Left cardiac atrium (tissue), 4 donors: ENCODE measurements at places on chromosomes 5 and 9.
A peak's percentile ranks its signal among the peaks of the same experiment; 100 is the strongest.

- DNase-seq, result no peak
Measured at GRCh38 chr9:112516769-112517168, 30.1 kb downstream of the KIAA1958 start.

DNA sequence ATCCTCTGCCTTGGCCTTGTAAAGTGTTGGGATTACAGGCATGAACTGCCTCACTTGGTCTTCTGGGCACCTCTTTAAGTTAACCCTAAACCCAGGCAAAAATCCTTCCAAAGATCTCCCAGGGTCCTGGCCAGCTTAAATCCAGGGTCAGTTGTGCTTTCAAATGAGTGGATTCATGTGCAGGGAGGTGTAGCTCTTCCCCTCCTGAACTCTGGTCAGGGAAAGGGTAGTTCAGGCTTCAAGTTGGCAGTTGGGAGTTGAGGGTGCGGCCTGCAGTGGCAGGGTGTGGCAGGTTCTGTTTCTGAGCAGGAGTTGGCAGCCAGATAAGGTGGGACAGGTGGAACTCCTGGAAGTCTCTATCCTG, 3.6 kb downstream of the HNRNPAB start:
- DNase-seq, result no peak

GRCh38 chr9:86757382-86757720, 190.0 kb downstream of the GAS1 start:
- DNase-seq, result no peak

- DNase-seq, result no peak
Measured at GRCh38 chr5:149172709-149173505, 31.6 kb downstream of the ABLIM3 start.

GRCh38 chr9:106958955-106959657, 96.1 kb downstream of the ZNF462 start:
- no peak for DNase-seq

DNA sequence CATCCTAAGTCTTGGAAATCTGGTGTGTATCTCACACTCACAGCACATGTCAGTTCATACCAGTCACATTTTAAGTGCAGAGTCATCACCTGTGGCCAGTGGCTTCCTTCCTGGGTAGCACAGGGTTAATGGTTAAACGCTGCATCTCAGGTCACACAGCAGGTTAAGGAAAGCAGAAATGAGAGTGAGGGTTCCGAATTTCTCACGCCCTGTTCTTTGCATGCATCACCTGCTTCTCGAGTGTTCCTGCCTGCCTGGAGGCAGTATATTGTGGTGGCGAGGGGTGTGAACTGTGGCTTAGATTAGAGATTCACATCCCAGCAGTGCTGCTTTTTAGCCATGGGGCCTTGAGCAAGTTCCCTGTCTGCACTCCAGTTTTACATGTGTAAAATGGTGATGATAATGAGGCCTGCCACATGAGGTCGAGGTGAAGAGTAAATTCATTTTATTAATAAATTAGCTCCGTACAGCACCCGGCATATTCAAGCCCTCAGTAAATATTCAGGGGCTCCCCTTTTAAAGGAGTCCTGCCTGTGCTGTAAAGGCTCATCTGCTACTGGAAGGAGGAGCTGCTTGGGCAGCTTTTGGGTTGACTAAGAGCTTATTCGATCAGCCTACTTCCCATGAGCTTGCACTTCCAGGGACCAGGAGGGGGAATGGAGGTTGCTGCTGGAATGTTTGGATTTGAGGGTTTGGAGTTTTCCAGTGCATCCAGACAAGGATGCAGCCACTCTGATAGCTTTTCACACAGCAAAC, 61.1 kb upstream of the SAP30L start:
- DNase-seq, result no peak

DNA sequence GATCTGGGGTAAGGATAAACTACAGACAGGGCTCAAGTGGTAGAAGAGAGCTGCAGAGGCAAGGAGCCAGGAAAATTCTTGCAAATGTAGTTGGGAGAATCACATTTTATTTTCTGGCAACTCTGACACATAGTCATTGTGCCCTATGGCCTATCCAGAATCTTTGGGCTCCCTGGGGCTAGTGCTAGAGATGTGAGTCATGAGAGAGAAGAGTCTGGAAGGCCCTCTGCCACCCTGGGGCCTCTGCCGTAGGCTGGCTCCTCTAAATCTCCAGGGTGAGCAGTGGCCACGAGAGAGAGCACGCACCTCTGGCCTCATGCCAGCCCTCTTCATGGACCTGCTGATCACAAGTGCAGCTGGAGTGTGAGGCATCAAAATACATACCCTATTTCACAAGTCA, 74.3 kb upstream of the SSBP2 start:
- DNase-seq, result peak; percentile 71

DNA sequence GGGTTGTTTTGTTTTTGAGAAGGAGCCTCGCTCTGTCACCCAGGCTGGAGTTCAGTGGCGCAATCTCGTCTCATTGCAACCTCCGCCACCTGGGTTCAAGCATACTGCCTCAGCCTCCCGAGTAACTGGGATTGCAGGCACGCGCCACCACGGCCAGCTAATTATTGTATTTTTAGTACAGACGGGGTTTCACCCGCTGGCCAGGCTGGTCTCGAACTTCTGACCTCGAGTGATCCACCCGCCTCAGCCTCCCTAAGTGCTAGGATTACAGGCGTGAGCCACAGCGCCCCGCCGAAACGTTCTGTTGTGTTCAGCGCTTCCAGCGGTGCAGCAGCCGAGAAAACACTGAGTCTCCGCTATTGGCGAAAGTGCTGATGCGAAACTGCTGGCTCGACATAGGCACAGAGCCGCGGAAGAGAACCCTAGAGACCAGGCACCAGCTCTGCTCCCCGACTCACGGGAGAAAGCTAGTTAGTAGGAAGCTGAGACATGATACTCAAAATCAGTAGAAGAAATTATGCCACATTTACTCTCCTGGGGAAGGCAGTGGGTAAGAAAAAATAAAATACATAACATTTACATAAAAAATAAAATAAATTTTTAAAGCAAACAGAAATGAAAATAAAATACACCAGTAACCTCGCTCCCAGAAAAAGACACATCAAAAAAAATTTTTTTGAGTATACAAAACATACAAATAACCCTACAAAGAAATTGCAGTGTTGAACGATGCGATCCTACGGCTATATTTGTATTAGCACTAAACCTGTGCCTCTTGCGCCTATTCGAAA, 31.6 kb downstream of the ANXA2R start:
- peak; percentile 90 for DNase-seq

GRCh38 chr5:14147210-14147609, 4.1 kb downstream of the TRIO start:
- DNase-seq, result no peak

- DNase-seq, result no peak
Measured at GRCh38 chr5:157801-158200, 33.5 kb upstream of the LRRC14B start.

DNA sequence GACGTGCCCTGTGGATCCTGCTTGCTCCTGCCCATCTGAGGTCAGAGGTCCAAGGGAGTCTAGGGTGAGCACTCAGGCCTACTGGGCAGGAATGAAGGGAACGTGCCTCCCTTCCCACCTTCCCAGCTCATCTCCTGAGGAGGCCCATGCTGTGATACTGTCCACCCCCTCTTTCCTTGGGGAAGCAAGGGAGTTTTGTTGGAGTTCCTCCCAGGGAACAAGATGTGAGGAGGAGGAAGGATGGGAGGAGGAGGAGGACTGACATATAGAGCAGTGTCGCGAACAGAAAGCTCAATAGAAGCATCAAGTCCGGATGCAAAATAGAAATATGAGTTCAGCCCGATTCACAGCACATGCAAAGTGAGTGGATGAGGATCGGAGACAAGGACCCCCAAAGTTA, 41.0 kb downstream of the SLC6A7 start:
- DNase-seq, result no peak

GRCh38 chr9:132562306-132562573, 20.2 kb upstream of the BARHL1 start:
- DNase-seq, result no peak

- DNase-seq, result no peak
Measured at GRCh38 chr9:27377811-27378456, 81.0 kb upstream of the EQTN start.

- peak; percentile 76 for DNase-seq
Measured at GRCh38 chr9:35790385-35791296, 750 bp upstream of the NPR2 start.

DNA sequence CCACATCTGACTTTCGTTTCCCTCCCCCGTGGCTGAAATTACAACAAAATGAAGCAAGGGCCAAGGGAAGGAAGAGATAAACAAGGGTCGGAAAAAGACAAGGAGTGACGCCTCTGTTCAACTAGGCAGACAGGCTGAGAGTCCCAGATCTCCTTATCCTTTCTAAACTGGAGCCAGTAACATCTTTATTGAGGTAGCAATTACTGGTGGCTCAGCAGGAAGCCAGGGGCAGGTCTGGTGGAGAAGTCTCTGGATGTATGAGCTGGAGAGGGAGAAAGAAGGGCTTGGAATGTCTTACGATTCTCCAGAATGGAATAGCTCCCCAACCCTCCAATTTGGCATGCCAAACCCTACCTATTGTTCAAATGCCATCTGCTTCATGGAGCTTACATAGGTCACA, 190.8 kb upstream of the BRINP1 start:
- DNase-seq, result no peak

DNA sequence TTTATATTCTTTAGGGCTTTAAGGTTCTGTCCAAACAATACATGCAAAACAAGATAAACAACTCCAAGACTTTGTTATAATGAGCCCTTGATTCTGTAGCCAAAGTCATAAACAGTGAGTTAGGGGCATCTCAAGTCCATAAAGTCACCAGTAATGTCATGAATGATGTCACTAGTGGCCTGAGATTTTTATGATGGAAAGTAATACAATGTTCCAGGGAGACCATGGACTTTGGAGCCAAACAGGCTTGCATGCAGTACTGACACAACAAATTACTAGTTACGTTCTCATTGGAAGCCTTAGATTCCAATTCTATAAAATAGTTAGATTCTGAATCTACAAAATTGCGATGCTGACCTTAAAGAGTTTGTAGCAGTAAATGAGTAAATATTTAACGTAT, 280.0 kb downstream of the HINT1 start:
- no peak for DNase-seq

DNA sequence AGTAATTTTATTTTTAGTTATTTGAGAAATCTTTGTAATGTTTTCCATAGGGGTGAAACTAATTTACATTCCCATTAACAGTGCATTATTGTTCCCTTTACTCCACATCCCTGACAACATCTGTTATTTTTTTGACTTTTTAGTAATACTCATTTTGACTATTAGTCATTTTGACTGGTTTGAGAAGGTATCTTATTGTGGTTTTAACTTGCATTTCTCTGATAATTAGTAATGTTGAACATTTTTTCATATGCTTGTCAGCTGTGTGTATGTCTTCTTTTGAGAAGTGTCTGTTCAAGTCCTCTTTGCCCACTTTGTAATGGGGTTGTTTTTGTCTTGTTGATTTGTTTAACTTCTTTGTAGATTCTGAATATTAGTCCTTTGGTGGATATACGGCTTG, 27.5 kb downstream of the CCDC152 start:
- no peak for DNase-seq

DNA sequence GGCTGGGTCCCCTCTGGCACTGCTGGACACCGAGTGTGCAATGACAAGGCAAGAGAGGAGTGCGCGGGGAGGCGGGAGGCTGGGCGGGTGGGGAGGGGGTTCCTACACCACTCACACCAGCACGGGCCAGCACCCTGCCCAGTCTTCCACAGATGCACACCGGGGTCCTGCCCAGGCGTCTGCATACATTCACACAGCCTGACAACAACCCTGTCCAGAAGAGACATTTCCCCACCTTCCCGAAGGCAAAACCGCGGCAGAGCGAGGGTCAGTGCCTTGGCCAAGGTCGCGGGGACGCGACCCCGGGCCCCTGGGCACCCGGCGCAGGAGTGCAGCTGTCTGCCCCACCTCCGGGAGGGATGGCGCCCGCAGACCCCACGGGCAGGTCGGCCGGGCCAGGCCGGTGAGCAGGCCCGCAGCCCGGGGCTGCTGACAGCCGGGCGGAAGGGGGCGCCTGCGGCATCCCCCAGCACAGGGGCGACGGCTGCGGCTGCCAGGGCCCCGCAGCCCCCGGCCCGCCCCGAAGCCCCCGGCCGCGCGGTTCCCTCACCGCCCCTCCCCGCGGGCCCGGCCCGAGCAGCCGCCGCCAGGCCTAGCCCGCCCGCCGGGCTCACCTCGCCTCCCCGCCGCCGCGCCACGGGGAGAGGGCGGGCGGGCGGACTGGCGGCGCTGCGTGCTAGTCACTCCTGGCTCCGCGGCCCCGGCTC, 496 bp downstream of the MAPK9 start:
- DNase-seq, result no peak

DNA sequence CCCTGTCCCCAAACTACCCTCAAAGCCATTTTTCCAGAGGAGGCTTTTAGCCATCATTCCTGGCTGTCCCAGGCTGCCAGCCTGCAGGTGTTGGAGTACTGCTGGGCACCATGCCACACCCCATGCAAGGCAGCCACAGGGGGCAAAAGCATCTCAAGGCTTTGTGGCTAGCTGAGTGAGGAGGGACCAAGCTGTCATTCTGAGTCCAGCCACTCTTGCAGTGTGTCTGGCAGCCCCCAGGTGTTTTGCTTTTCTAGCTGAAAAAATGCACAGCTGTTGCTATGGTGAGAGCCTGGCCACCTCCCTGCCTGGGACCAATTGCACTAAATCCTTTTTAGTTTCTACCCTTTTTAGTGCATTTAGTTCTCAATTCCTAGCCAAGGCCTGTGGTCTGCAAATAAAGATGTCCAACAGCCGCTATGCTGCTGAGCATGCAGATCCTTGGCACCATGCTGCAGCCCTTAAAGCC, 50.4 kb upstream of the PTGS1 start:
- DNase-seq, result no peak

GRCh38 chr5:73437777-73438644, 10.6 kb downstream of the FOXD1 start:
- DNase-seq, result no peak

- no peak for DNase-seq
Measured at GRCh38 chr5:60945813-60946187, 795 bp downstream of the NDUFAF2 start.
